ENCODE measurements at places on chromosomes 3 and 15.

DNA sequence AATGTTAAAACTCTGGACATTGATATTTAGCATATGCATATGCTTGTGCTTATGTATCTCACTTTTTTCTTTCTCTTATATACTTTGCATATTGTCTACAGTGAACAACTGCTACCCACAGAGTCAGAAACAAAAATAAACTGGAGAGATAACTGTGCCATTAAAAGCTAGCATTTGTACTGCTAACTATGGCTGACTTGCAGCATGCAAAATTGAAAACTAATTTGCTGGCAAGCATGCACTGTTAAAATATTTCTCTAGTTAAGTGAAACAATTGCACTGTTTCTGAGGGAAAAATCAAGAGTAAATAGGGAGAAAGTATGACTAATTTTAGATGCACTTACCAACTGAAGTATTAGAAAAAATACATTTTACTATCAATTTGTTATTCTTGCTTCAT lies 177.8 kb downstream of the CBLB start:
- DNase-seq: no peak

DNA sequence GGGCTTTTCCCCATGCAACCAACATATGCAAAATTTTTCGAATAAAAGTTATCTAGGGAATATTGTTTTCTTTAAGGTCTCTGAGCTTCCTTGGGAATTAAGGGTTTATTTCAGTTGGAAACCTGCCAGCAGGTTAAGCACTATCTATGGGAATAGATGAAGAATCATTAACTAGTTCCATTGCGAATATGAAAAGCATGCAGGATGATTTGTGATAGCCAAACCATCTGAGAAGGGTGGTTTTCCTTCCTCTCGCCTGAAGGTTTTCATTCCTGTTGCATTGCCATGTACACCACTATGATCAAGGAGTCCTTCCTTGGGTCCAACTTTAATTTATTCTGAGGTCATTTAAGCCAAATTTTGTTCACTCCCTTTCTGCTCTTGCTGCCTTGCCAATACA lies 184.9 kb downstream of the NR2F2 start:
- DNase-seq: no peak

DNA sequence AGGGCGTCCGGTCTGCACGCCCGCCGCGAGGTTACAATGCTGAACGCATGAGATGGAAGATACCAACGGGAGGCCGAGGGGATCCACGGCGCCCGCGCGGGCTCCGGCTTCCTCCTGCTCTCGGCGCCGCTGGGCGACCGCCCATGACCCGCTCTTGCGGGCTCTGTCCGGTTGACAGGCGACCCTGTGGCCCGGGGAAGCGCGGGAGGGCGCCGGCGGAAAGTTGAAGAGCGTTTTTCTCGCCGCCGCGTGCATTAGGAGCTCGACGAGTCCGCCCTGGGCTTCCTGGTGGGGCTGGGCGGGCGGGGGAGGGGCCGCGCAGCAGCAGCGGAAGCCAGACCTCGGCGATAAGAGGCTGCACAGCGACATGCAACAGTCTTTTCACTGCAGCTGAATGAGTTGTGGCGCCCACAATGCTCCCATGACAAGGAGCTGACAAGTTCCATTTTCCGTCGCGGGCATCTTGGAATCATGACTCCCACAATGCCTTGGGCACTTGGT lies at the start of gene MBNL1:
Gene MBNL1 (plus strand): TSS at position 375 of the 501 bp plus-strand sequence. CDS start 31,265 bp downstream, outside the sequence.
- peak; percentile 53 for DNase-seq

DNA sequence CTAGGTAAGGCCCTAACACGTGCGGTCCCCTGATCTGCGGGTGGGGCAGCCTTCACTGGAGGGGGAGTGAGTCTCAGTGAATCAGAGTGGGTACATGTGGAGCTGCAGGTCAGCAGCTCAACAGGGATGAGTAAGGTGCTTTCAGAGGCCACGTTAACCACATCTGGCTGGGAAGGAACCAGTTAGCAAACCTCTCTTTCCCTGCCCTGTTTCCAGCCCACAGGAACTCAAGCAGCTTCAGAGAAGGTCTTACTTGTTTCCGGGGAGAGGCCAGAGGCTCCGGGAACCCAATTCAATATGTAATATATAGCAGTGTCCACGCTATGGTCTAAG lies 175.3 kb downstream of the XXYLT1 start:
- DNase-seq: no peak

- DNase-seq: no peak
Measured at GRCh38 chr3:138862924-138863775, 28.4 kb upstream of the PIK3CB start.

DNA sequence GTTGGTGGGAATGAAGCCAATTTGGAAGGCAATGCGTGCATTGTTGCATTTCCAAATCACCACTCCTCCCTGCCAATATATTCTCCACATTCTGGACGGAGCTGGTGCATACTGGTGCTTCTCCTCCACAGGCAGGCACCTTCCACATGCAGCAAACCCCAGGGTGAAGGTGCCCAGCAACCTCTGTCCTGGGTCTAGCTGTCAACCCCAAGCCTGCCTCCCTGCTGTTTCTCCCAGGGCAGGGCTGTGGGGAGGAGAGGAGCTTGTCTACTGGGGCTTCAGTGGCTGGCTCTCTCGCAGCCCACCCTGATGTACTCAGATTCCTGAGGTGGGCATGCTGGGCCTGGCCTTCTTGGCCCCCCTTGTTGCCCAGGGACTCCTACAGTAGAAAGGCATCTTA lies 20.1 kb downstream of the GASK1A start:
- no peak for DNase-seq

DNA sequence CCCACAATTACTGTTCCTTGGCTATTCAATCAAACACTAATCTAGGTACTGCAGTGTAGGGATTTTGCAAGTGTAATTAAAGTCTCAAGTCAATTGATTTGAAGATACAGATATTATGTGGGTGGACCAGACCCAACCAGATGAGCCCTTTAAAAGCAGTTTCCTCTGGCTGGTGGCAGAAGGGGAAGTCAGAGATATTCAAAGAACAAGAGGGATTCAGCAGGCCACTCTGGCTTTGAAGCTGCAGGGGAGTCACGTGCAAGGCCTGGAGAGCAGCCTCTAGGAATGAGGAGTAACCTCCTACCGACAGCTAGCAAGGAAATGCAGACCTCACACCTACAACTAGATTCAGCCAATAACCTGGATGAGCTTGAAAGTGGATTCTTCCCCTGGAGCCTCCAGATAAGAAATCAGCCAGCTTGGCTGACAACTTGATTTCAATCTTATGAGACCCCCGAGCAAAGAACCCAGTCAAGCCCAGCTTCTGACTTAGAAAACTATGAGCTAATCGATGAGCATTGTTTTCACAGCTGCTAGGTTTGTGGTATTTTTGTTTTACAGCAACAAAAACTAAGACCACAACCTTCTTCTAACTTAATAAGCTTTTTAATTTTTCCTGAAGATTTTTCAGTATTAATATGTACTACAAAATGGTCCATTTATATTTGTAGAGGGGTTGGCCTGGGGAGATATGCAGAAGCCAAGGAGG lies 13.4 kb downstream of the HACD2 start:
- DNase-seq: no peak

DNA sequence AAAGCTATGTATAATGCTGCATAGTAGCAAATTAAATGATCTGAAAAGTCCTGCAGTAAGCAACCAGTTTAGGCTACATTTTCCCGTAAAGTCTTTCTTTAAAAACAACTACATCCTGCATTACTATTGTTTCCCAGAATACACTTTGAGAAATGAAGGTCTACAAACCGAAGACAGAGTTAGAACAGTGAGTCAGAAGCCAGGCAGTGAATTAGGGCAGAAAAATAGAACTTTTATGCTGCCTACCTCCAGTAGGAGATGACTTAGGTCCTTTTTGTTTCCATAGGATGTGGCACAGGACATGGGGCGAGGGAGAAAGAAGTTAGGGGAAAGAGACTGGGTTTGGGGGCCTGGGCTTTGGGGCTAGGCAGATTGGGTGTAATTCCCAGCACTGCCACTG lies 127.3 kb downstream of the PPM1L start:
- DNase-seq: no peak

DNA sequence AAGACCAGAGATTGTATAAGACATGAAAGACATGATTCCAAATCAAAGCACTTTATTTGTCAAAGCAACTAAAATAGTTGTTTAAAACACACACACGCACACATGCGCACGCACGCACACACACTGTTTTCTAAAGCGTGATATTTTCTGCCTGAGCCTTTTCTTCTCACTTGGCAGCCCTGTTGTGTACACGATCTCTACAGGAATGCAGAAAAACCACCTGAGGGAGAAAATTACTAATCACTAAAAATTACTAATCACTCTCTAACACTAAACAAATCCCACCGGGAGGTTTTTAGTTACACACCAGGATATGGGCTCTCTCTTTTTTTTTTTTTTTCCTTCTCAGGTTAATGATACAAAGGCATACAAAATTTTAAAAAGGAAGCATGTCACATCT lies 160.1 kb upstream of the ATP11B start:
- DNase-seq: no peak

DNA sequence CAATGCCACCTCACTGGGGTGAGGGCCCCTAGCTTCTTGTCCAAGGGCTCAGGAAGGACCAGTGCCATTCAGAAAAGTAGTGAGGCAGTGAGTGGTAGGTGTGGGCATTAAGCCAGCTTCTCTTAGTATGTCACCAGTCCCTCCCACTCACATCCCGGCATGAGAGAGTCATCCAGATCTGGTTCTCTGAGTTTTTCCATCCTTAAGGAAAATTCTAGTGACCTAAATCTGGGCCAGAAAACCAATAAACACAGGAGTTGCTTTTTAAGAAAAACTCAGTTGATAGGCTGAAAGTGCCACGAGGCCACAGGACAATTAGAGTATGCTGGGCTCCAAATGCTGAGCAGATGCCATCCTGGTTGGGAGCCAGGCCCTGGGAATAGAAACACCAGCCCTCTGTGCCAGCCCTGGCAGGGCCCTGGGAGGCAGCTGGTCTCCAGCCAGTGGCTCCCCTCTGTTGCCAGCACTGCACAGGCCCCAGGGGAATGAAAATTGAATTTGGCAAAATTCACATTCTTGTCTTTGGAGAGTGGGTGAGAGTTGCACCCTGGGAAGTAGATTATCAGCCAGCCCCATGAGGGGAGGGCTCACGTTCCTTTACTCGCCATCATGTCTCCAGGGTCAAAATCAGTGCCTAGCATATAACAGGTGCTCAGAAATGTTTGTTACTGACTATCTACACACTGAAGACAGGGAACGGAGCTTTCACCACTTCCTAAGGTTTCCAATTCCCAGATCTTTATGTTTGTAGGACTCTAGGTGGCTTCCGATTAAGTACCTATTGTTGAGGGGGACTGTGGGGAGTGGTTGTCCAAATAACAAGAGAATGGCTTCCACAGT lies 52.8 kb downstream of the FAM43A start:
- no peak for DNase-seq

DNA sequence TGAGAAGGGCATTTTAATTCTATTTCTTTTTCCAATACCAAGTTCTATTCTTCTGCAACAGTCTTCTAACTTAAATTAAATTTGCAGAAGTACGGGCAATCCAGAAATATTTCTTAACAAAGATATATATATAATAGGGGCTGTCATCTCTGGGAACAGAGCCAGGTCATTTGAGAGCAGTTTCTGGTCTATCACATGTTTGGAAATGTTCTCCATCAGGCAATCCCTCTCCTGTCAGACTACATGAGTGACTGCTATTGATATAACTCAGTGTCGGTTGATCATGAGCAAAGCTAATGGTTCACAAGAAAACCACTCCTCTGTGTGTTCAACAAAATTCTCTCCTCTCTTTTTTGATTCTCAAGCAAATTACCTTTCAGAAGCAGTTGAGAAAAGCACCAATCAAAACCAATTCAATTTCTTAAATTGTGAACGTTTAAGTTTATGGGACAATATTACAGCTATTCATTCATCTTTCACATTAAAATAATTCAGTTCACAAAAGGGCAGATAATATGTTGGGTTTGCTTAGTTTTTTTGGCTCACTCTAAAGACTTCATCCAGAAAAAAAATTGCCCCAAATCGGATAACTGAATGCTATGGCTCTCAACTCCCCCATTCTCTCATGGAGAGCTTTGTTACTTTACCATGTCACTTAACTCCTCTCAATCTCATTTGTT lies 152.9 kb upstream of the TGFBR2 start:
- DNase-seq: no peak

DNA sequence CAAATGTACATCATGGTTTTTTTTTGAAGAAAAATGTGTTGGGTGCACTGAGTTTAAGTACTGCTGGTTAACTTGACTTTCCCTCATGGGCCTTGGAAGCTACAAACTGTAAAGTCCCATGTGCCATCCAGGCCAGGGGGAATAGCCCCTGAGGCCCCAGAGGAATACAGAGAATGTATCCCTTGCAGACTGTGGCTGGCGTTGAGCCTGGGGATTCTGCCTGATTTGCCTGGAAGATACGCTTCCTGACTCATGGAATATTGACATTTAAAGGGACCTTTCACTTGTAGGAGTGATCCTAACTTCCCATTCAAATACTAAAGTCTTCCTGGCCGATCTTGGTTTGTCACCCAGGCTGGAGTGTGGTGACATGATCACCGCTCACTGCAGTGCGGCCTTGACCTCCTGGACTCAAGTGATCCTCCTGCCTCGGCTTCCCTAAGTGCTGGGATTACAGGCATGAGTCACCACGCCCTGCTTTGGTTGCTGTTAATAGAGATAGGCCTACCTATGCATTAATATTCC lies 42.0 kb downstream of the ADAMTSL3 start:
- DNase-seq: no peak

DNA sequence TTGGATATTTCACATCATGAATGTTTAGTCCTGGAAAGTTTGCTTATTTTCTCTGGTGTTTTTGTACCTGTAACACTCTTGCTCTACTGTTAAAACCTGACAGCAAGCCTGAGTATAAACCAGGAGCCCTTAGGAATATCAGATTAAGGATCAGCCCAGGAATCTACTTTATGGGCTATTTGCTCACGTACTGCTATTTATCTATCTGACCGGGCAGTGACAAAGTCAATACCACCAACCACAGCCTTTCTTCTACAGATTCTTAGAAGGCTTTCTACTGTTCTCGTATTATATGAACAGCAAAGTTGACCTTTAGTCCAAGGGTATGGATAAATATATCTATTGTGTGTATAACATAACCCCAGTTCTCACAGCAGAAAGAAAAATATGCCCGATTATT lies 521.2 kb downstream of the RBMS3 start:
- no peak for DNase-seq

- DNase-seq: no peak
Measured at GRCh38 chr15:28060005-28060404, 39.1 kb downstream of the OCA2 start.

DNA sequence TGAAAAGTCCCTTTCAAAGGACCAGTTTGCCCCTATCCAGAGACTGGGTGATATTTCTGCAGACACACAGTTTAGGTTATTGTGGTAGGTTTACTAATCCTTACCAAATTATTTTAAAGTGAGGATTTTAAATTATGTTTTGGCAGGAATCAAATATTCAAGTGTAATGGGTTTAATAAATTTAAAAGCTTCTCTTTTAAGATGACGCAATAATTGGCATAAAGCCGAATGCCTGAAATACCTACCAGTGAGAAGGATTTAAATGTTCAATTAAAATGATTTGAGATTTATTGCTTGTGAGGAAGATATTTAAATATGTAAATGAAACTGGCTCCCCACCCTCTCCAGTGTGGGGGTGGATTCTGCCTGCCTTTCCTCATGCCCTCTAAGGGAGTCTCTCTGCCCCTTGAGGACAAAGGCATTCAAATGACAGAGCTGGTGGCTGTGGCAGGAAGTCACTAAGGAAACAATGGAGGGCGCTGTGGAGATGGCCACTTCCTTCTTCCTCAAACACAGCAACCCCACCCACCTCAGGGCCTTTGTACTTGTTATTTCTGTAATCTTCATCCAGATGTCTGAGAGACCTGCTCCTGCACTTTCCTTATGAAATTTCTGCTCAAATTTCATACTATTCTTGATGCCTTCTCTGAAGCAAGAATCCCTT lies 131.7 kb downstream of the TNIK start:
- DNase-seq: no peak
